Right hindlimb (tissue), 1 donor: ENCODE measurements at places on chromosomes 1 and 21.
A peak's percentile ranks its signal among the peaks of the same experiment; 100 is the strongest.

- no peak for DNase-seq
These were observed 1126.6 kb downstream of the BRINP3 start for GRCh38 chr1:189350983-189351616.

DNA sequence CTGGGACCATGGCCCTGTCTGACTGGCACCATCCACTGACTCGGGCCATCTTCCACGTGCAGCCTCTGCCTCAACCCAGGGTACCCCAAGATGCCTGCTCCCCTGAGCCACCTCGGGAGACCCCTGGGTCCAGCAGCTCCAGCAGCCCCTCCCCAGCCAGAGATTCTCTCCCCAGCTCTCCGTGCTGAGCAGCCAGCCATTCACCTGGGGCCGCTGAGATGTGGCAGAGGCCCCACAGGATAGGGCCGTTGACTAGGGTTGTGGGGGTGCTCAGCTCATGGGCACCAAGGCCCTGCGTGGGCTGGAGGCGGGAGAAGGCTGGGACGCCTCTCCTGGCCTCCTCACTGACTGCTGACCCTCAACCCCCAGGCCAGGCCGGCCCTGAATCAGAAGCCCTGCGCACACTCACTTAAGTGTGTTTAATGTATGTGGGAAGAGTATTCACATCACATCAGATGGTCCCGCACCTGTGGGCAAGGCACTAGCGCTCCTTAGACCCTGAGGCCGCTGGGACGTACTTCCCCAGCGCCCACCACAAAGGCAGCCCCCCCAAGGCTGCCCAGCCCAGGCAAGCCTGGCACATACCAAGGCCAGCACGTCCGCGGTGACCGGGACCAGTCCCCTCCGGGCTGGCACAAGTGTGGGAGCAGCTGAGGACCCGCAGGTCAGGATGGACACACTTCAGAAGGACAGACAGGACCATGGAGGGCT is 27.8 kb downstream of the SLC19A1 start:
- no peak for DNase-seq

- DNase-seq: no peak
These were observed 77.8 kb upstream of the C1orf105 start for GRCh38 chr1:172342584-172343239.

- peak; percentile 79 for DNase-seq
These were observed 597 bp downstream of the PKN2 start for GRCh38 chr1:88684482-88685258.

GRCh38 chr1:156409439-156409838 is 40.4 kb downstream of the RHBG start:
- no peak for DNase-seq

GRCh38 chr1:184792450-184792969 is 37.9 kb upstream of the EDEM3 start:
- peak; percentile 77 for DNase-seq

DNA sequence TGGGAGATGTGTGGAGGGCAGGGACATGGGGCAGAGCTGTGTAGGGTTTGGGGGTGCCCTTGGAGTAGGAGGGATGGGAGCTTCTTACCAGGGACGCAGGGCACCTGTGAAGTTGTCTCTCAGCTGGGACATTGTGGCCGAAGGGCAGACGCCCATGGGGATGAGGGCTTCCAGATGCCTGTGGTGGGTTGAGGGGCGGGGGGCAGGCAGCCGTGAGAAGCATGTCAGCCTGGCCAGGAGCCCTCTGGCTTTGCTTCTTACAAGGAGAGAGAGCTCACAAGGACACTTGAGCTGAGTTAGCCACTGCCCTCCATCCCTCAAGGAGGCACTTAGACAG is 8.5 kb downstream of the A3GALT2 start:
- no peak for DNase-seq

- DNase-seq: no peak
These were observed 21.6 kb downstream of the FOXD3 start for GRCh38 chr1:63343922-63344321.

DNA sequence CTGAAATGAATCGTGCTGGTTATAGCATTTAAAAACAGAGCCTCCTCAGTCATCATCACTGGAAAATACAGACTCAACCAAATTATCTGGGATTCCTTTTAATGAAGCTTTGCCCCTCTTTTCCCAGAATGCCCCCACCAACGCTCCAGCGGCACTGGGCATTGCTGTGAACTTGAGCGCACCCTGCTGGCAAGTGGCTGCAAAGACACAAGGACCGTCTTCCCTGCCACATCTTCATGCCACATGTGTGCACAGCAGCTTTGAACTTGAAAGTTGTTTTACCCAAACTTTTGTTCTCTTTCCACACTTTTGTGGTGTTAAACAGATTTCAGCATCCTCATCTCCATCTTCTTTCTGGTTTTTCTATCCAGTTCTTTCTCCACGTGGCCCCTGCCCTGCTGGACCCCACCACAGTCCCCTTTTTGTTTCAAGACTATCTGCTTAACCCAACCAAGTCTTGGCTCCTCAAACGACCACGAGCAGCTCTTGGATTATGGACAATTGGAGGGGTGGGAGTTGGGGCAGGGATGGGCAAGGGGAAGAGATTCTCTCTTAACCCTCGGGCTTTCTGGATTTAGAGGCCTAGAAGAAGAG is 12.8 kb upstream of the LMX1A start:
- peak; percentile 69 for DNase-seq

- no peak for DNase-seq
These were observed 548.8 kb upstream of the ADAMTS5 start for GRCh38 chr21:27515676-27516075.

DNA sequence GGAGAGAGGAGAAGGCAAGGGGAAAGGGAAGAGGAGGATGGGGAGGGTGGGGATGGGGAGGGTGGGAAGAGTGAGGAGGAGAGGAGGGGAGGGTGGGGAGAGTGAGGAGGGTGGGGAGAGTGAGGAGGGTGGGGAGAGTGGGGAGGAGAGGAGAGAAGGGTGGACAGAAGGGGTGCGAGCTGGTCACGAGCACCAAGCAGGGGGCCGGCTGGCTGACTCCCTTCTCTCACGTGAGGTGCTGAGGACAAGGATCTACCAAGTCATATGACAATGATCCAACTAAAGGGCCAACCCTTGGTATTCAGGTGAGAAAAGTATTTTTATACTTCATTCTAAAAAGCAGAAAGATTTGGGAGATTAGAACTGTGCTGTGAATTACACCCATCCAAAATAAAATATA is 51.8 kb downstream of the COQ8A start:
- DNase-seq: no peak

GRCh38 chr1:162310337-162310736 is 66.3 kb downstream of the SPATA46 start:
- no peak for DNase-seq

DNA sequence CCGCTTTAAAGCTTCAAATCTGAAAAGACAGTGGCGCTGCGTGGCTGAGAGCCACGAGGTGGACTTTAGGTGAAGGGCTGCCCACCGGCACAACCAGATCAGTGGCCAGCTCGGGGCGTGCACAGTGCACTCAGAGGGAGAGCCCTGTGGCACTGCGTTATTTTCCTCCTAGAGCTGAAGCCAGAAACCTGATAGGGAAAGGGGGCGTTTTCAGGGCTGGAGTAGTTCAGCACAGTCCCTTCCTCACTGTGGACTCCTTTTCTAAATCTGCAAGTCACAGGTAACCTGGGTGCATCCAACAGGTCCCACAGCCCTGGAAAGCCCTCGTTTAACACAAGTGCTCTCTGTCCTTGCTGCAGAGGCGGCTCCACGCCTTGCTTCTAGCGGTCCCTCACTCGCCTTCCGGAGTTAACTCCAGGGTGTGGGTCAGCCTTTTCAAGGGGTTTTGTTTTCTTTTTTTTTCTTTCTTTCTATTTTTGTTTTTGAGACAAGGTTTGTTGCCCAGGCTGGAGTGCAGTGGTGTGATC is 81.2 kb downstream of the GALNT2 start:
- DNase-seq: no peak

DNA sequence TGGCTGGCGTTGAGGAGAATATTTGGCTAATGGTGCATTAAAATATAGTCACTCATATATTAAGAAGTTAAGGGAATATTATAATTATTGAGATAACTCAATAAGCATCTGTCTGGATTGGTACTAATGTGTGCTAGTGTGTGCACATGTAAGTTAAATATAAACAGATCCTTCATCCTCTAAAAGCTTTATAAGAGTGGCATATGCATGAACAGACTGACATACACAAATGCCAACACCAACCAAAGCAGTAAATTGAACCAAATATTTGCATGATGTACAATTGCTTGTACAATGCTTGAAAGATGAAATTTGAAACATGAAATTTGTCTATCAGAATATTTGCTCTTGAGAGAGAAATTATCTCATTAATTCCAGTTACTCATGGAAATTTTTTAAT is 344.9 kb downstream of the ADGRL2 start:
- no peak for DNase-seq

- peak; percentile 88 for DNase-seq
These were observed 113.1 kb upstream of the IRF2BP2 start for GRCh38 chr1:234722904-234723720.

DNA sequence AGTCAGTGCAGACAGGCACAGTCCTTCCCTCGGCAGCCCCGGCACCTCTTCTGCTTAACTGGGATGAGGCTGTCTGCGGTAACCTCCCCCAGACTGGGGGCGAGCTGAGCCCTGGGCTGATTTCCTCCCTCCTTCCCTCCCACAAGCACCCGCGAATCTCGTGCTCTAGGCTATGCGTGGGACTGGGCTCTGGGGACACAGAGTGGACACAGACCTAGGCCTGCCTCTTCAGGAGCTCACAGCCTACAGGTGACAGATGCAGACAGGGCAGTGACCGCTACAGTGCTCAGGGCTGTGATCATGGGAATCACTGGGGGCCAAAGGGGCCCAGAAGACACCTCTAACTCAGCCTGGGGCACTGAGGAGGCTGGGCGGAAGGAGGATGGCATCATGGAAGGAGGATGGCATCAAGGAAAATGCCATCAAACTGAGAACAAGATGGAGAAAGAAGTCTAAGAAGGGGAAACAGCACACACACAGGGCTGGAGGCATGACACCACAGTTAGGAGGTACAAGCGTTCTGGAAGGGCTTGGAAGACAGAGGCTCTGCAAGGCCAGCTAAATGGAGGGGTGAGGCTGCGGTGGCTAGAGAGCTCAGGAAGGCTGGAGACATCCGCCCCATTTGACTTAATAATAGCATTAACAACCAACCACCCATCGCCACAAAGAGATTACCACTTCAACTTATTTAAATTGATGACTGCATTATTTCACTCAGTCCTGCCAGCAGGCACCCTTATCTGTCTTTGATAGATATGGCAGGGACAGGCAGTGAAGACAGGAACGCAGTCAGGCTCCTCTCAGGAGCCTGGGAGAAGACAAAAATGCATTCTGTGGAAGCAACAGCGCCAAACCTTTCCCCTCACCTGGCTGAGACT is 4.2 kb downstream of the TTC39A start:
- DNase-seq: no peak

GRCh38 chr1:204409123-204409522 is 2.5 kb downstream of the PPP1R15B start:
- DNase-seq: no peak

GRCh38 chr1:66497910-66498309 is 36.0 kb upstream of the SGIP1 start:
- DNase-seq: no peak

GRCh38 chr1:91523482-91523881 is 22.8 kb downstream of the CDC7 start:
- no peak for DNase-seq

DNA sequence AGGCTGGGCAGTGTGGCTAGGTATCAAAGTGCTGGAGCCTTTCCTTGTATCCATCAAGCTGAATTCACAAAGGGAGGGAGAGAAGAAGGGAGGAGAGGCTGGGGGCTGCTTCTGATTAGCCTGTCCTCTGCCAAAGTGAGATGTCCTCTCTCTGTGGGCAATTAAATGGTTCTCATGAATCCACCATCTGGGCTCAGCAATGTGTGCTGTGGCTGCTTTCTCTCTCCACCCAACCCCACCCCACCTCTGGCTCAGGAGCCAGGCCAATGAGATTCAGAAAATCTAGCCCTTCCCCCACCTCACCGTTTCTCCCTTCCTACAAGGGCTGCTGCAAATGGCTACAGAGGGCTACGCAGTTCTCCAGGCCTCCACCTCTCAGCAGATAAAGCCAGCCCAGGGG is 154.6 kb downstream of the TENT5C start:
- DNase-seq: no peak

DNA sequence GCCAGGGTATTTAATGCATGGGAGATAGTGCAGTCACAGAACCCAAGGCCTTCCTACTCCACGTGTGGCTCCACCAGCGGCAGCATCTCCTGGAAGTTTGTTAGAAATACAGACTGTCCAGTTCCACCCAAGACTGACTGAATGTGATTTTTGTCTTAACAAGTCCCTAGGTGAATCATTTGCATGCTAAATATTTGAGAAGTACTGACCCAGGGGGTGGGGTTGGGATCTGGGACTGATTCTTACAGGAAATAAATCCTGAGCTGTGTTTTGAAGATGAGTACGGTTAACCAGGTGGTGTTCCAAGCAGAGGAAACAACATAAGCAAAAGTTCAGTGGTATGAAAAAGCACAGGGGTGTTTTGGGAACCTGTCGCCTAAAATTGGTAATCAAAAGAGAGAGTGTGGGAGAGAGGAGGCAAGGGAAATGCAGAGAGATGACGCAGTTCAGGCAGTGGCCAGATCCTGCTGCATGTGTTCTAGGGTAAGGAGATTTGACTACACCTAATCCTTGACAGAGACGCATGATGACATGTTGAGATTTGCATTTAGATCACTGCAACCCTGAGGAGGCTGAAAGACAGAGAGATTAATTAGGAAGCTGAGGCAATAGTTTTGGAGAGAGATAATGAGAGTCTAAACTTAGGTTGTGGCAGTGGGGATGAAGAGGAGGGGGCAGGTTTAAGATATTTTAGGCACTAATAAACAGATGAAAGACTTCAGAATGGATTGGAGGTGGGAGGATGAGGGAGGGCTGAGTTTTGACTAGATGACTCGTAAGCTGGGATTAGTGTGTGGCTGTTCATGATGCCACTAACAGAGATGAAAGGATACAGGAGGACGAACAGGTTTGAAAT is 3.7 kb upstream of the ZNF326 start:
- DNase-seq: no peak

GRCh38 chr1:48182439-48182838 is 40.1 kb upstream of the SLC5A9 start:
- no peak for DNase-seq

DNA sequence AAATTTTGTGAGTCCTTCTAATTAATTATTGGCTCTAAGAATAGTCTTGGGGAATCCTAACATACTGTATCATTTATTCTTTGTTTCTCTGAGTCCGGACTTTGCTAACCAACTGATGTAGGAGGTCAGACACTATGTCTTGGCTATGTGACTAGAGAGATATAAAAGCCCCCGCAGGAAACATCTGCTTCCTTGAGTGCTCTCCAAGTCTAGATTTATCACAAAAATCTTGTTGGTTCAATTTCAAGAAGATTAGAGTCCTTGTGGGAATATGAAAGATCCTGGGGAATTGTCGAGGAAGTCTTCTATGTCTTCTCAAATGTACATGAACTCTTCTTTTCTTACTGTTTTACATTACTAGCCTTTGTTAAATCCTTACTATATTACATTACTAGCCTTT is 1712.5 kb downstream of the NCAM2 start:
- DNase-seq: no peak

DNA sequence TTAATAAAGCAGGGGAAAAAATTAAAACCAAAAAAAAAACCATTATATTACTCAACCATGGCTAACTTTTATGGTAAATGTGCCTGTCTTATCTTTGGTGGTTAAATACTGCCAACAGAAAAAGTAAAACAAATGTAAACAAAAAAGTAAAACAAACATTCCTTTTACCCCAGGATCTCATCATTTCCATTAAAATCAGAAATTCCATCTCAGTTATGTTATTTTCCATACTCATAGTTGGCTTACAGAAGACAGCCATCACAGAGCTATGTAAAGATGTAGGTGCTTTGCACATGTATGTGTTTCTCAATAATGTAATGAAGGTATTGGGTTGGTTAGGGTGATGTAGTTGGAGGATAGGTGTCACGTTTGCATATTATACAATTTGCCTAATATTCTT is 185.0 kb downstream of the KCNK2 start:
- no peak for DNase-seq

GRCh38 chr1:180144659-180145357 is 9.9 kb upstream of the QSOX1 start:
- DNase-seq: no peak
